Hematopoietic multipotent progenitor cell (in vitro differentiated cells): ENCODE measurements at places on chromosomes 1 and 21. TPM values are rescaled to one million over a fixed set of nuclear protein-coding genes. Genes with fewer than 3 reads are reported as not detected.

MMEL1 gene
- total RNA-seq, result 8.1 TPM

- no peak for DNase-seq
Measured at GRCh38 chr1:20229171-20229570, 42.9 kb upstream of the PLA2G2C start.

- DNase-seq, result no peak
Measured at GRCh38 chr21:45948576-45949141, 32.9 kb upstream of the COL6A1 start.

DNA sequence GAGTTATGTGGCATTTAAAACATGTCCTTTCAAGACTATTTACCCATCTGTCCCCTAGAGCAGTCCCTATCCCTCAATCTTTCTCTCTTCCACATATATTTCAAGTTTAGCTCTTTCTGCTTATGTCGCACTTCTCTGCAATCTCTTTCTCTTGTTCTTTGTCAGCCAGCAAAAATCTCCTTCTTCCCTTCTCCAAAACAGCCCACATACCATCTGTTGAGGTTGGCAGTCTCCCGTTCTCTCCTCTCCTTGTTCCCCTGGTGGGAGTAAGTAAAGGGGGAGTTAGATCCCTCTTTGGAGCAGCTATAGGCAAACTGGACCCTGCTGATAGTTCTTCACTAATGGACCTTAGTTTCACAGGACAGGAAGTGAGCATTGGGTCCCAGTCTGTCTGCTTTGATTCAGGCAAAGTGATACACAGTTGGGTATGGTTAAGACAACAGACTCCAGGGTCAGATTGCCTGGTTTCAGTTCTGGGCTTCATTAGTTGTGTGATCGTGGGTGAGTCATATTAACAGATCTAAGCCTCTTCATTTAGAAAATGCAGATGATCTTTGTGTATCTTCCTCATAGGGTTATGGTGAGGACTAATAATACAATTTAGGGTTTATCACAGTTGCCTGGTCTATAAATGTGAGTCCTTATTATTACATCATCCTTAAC lies 19.7 kb downstream of the BRINP2 start:
- no peak for DNase-seq

- DNase-seq, result no peak
Measured at GRCh38 chr1:6001992-6002576, 9.9 kb upstream of the NPHP4 start.

- no peak for DNase-seq
Measured at GRCh38 chr1:12521096-12521495, 96.9 kb downstream of the DHRS3 start.
